ENCODE measurements at places on chromosomes 3 and 15.

- peak; percentile 15 for DNase-seq
Observed at GRCh38 chr15:38176155-38176554, 76.5 kb upstream of the SPRED1 start.

- DNase-seq: no peak
Observed at GRCh38 chr15:79157631-79158592, 67.3 kb upstream of the RASGRF1 start.

- DNase-seq: peak; percentile 53
Observed at GRCh38 chr3:157786211-157786610, 283.0 kb upstream of the VEPH1 start.

GRCh38 chr3:128493570-128494366, 767 bp upstream of the GATA2 start:
- no peak for DNase-seq

- no peak for DNase-seq
Observed at GRCh38 chr15:22265056-22265945, 185.0 kb downstream of the OR4M2 start.

DNA sequence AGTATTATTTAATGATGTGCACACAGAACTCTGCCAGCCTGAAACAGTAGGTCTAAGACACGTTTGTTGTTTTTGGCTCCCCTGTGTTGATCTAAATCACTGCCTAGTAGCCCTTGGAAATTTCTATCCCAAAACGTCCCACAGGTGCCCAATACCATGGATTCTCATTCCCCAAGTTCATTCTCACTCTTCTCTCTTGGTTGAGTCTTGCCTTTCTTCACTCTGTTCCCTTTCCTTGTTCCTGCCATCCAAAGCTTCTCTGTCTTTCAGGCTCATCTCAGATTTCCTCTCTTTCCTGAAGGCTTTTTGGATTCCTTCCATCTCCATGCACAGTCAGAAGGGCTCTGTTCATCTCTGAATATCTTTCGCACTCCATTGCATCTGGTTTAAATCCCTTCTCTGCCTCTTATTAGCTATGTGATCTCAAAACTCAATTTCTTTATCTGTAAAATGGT, 54.2 kb downstream of the PPARG start:
- DNase-seq: no peak

GRCh38 chr3:33117461-33117860, 3.6 kb downstream of the CRTAP start:
- no peak for DNase-seq

- DNase-seq: no peak
Observed at GRCh38 chr15:99440551-99441443, 125.0 kb upstream of the MEF2A start.

DNA sequence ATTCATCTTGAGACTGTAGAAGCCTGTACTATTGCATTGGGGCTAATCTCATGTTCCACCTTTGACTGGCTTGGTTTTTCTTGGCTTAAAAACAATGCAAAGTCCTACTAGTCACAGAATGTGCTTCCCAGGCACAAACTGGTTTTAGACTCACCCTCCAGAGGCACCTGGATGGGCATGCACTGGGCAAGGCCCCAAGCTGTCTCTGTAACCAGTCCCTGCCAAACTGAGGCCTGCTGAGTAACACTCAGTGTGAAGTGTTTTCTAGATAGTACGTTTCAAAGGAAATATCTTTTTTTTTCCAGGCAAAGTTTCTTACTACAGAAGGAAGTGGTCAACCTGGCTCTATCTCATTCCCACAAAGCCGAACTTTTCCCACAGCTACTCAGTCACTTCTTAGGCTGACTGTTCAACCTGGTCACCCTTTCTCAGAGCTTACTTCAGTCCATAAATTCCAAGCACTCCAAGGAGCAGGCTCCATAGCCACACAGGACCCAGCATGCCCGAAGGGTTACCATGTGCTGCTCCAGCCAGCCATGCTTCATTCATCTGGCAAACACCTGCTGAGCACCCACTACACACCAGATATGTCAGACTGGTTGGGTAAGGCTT, 57.4 kb downstream of the NPTN start:
- no peak for DNase-seq

DNA sequence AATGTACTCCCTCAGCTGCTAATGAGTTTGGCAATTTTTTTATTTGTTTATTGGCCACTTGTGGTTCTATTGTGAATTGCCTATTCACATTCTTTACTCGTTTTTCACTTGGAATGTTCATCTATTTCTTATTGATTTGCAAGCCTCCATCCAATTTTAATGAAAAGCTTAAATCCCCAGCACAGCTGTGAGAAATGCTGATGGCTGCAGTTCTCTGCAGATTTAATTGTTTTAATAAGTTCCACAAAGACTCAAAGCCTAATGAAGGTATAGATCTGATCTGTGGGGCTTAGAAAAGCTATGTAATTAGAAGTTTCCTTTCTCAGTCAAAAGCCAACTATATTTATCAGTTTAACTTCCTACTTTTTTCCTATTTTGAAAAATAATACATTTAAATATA, 41.5 kb downstream of the LYZL4 start:
- no peak for DNase-seq

DNA sequence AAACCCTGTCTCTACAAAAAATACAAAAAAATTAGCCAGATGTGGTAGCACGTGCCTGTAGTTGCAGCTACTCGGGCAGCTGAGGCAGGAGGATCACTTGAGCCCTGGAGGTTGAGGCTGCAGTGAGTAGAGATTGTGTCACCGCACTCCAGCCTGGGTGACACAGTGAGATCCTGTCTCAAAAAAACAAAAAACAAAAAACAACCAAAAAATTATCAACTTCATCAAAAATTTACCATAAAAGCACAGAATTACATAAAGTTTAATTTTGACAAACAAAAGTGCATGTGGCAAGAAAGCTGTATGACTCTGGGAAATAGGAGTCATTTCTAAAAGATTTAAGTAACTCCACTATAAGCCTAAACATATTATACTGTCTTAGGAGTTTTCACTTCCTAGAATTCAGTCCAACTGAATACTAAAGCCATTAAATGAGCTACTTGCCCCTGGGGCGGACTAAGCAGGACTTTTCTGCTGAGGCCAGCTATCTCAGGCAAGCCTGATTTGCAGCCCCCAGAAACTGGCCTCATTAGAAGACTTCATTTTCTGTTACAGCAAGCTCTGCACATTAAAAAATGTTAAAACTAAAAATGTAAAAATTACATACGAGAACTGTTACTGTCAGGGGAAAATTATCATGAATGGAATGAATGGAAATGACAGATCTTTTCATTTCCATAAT, 23.0 kb downstream of the HSPBAP1 start:
- no peak for DNase-seq

GRCh38 chr3:420584-420983, 224.0 kb downstream of the CHL1 start:
- no peak for DNase-seq

- DNase-seq: no peak
Observed at GRCh38 chr3:118629821-118630220, 404.8 kb downstream of the IGSF11 start.

- no peak for DNase-seq
Observed at GRCh38 chr3:40381904-40382616, 4.9 kb upstream of the ENTPD3 start.

- no peak for DNase-seq
Observed at GRCh38 chr15:58771621-58772250, 634 bp downstream of the MINDY2 start.

DNA sequence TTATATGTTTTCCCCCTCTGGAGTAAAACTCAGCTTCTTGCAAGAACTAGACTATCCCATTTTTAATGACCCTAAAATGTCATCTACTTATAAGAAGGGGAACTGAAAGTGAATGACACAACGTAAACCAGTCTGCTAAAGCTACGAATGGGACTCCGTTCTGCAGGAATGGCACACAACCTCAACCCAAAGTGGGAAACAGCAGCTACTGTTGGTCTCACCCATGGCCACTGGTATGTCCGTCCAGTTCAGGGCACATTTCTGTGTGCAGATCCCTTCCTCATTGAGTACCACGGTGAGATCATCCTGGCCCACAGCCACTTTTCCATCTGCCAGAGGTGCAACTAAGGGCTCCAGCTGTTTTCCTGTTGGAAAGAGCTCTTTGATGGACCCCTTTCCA, 23.8 kb downstream of the VPS39 start:
- DNase-seq: no peak

- DNase-seq: no peak
Observed at GRCh38 chr3:38141952-38142273, 3.5 kb downstream of the MYD88 start.

DNA sequence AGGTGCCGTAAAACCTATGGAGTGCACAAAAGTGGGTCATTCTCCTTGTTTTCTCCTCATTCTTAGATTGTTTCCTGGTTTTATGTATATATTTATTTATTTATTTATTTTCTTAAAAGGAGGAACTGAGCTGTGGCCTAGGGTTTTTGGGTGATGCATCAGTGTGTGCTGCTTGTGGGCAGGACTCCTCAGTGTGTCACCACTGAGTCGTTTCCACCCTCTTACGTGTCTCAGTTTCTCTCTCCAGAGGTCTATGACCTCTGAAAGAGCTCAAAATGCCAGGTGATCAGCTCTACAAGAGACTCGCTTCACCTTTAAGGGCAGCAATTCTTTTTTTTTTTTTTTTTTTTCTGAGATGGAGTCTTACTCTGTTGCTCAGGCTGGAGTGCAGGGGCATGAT, 72.9 kb downstream of the CD200 start:
- DNase-seq: no peak

- no peak for DNase-seq
Observed at GRCh38 chr15:26106556-26106955, 243.4 kb upstream of the ATP10A start.

- DNase-seq: no peak
Observed at GRCh38 chr3:48503401-48504050, 448 bp downstream of the SHISA5 start.

DNA sequence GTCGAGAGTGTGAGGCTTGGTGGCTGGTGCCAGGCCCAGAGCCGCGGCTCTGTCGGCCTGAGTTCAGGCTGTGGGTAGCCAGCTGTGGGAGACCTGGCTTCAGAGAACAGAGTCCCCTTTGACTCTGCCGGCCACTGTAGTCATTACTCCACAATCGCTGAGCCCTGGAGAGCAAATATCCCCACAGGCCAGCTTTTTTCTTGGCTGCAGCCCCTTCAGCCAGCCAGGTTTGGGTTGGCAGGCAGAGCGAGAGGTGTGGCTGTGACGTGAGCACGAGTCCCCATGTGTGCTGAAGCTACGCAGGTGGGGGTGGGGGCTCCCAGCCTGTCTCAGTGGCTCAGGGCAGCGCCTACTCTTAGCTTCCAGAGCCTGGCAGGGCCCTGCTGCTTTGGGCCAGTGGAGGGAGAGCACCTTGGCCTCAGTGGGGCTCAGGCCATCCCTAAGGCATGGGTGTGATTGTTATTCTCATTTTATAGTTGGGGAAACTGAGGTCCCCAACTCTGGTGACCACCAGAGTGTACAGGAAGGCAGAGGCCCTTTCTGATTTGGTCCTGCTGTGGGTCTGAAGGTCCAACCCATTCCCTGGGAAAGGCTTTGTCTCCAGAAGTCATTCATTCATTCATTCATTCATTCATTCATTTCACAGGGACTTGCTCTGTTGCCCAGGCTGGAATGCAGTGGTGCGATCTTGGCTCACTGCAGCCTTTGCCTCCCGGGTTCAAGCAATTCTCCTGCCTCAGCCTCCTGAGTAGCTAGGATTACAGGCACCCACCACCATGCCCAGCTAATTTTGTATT, 45.7 kb upstream of the LCTL start:
- DNase-seq: no peak

DNA sequence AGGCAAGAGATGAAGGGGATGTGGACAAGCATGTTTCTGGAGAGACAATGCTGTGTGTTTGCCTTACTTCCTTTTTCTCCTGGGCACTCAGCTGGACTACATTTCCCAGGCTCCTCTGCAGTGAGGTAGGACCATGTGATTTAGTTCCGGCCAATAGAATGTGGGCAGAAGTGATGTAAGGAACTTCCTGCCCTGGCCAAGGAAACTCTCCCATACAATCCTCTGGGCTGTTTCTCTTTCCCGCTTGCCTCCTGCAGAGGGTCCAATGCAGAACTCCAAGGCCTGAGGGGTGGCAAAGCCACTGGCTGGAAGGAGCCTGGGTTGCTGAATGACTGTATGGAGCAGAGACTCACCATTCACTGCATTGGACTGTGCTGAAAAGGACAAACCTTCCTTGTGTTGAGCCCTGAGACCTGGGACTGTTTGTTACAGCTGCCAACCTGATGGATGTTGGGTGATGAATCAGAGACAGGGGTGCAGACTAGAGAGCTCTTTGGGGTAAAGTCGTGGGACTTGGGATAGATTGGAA, 82.7 kb upstream of the SLC6A6 start:
- peak; percentile 23 for DNase-seq

GRCh38 chr3:43691120-43691995, 620 bp downstream of the ABHD5 start:
- no peak for DNase-seq

DNA sequence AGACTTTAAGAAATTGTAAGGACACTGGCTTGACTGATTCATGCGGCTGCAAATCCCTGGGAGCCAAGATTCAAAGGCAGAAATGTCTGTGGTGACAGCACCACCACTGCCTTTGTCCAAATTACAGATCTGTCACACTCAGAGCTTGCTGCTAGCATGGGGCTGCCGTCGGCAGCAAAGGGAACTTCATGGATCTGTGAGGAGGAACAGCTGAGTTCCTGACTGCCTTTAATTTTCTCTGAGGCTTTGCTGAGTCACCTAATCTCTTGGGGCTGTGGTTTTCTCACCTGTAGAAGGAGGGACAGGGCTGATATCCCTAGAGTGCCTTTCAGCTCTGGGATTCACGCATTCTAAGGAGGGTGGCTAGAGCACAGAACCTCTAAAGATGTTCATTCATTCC, 4.1 kb upstream of the PAK6 start:
- no peak for DNase-seq

Data from AG04450 (cell line).